ENCODE measurements at places on chromosomes 6 and 20. TPM values are rescaled to one million over a fixed set of nuclear protein-coding genes. Genes with fewer than 3 reads are reported as not detected.

- DNase-seq = no peak
Observed at GRCh38 chr6:76703786-76704185, 631.3 kb upstream of the IMPG1 start.

- no peak overlapping the region for H3K27ac ChIP-seq
- no peaks in the 10 kb centered on the region for H3K27me3 ChIP-seq
- no peaks in the 10 kb centered on the region for H3K4me1 ChIP-seq
- no peak overlapping the region for H3K4me3 ChIP-seq
- H3K36me3 ChIP-seq = no peaks in the 10 kb centered on the region
Observed at GRCh38 chr6:96947055-96947454, 22.5 kb downstream of the KLHL32 start.

- H3K4me3 ChIP-seq = no peak overlapping the region
- H3K36me3 ChIP-seq = no peaks in the 10 kb centered on the region
- no peaks in the 10 kb centered on the region for H3K27me3 ChIP-seq
- no peak overlapping the region for H3K27ac ChIP-seq
- no peaks in the 10 kb centered on the region for H3K4me1 ChIP-seq
Observed at GRCh38 chr6:79861023-79861422, 86.3 kb downstream of the ELOVL4 start.

- no peak overlapping the region for H3K4me3 ChIP-seq
- DNase-seq = no peak
- no peaks in the 10 kb centered on the region for H3K4me1 ChIP-seq
- no peaks in the 10 kb centered on the region for H3K36me3 ChIP-seq
- H3K27ac ChIP-seq = no peak overlapping the region
- no peaks in the 10 kb centered on the region for H3K27me3 ChIP-seq
Observed at GRCh38 chr20:47799116-47799715, 13.9 kb upstream of the SULF2 start.

Gene FAM50B
- 14.9 TPM for total RNA-seq

DNA sequence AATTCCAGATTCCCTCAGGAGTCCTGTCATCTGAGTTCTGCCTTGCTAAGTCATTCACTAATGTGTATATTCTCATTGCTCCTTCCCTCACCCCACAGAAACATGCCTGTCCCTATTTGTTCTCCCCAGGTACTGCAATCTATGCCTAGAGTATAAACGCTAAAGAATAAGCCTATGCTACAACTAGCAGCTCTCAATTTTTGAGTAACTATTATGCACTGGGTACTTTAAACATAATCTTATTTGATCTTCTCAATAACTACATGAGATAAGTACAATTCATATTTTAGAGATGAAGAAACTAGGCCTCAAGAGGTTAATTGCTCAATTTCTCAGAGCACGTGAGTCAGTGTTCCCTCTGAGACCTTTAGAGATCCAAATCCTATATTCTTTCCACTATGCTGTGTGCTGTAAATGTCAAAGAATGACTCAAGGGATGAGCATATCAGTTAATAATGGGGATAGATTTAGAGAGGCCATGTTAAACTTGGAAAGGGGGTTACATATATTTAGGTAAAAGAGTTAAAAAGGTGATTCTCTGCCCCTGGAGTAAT is 423.8 kb upstream of the ADGRB3 start:
- H3K27me3 ChIP-seq = no peaks in the 10 kb centered on the region
- no peak overlapping the region for H3K4me3 ChIP-seq
- no peak for DNase-seq
- no peaks in the 10 kb centered on the region for H3K4me1 ChIP-seq

Gene VWA7
- total RNA-seq = 8.0 TPM

DNA sequence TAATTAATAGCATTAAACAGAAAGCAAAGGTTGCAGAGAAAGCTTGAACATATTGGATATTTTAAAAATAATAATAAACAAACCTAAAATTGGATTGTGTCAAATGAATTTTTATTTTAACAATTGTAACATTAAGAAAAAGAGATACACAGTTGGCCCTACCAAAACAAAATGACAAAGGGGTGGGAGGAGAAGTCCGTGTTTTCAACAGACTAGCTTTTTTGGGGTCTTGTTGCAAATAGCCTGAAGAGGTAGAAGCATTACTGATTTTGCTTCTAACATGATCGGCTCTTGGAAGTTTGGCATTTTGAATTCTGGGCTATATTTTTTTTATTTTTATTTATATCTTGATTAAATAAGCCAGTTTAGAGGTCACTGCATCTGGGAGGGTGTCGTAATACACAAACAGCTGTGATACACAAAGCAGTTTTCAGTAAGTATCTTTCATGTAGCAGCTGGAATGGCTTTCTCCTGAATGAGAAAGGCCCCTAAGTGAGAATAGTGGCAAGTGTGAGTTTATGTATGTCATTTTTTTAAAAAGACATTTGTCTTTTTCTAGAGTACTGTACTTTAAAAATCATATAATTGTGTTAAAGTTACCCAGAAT is 85.5 kb upstream of the ZNF217 start:
- no peak for DNase-seq
- H3K27ac ChIP-seq = no peak overlapping the region
- peaks cover 11% of the 10 kb centered on the region for H3K4me1 ChIP-seq
- H3K36me3 ChIP-seq = no peaks in the 10 kb centered on the region
- H3K27me3 ChIP-seq = no peaks in the 10 kb centered on the region
- H3K4me3 ChIP-seq = no peak overlapping the region

Gene OR12D3
- total RNA-seq = not detected

- no peak overlapping the region for H3K4me3 ChIP-seq
- H3K4me1 ChIP-seq = no peaks in the 10 kb centered on the region
- H3K27me3 ChIP-seq = no peaks in the 10 kb centered on the region
- H3K27ac ChIP-seq = no peak overlapping the region
Observed at GRCh38 chr6:115909923-115910546, 150.7 kb downstream of the FRK start.
